ENCODE measurements at places on chromosomes 2 and 18.

DNA sequence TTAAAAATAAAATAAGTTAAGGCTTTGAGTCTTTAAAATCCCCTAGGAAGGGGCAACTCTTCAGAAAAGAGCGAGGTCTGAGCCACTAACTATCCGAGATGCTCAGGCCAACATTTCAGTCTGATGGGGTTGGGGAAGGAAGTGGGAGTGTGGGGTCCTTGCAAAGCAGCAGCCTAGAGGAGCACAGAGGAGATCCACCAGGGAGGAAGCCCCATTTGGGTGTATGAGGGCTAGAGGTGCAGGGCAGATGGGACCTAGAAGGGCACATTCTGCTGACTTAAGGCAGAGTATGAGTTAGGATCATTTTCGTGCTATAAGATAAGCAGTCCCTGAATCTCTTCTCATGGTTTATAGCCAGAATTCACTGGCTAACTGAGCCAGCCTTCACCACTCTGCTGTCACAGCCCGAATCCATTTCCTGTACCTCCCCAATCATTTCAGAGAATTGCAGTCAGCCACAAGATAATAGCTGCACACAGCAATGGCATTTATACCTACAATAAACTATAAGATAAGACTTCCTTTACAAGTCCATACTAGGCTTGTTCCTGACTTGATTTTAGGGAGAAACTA lies 37.0 kb downstream of the MRPL30 start:
- DNase-seq: no peak

DNA sequence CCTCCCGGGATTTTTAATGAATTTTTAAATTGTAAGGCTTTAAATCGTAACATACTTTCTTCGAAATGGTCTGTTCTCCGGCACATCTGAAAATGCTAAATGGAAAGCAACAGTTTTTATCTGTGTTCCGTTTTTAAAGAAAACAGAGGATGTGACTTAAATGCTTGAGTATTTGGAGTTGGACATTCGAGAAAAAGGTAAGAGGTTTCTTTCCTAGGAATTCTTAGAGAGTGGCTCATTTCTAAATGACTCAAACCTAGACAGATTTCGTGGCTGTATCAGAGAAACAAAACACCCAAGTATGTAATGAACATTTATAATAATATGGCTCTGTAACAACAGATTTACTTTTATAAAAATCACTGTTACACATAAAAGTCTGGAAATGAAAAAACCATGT lies 177.6 kb upstream of the CCDC68 start:
- DNase-seq: no peak

GRCh38 chr2:9434489-9434888 lies 11.0 kb downstream of the CPSF3 start:
- no peak for DNase-seq

GRCh38 chr18:76660571-76661192 lies 161.7 kb upstream of the ZNF236 start:
- no peak for DNase-seq

- no peak for DNase-seq
Observed at GRCh38 chr2:3492951-3493614, 26.2 kb downstream of the ADI1 start.

- DNase-seq: no peak
Observed at GRCh38 chr2:28338046-28338817, 54.4 kb upstream of the FOSL2 start.

- DNase-seq: no peak
Observed at GRCh38 chr2:230582851-230583283, 129.8 kb upstream of the CAB39 start.

DNA sequence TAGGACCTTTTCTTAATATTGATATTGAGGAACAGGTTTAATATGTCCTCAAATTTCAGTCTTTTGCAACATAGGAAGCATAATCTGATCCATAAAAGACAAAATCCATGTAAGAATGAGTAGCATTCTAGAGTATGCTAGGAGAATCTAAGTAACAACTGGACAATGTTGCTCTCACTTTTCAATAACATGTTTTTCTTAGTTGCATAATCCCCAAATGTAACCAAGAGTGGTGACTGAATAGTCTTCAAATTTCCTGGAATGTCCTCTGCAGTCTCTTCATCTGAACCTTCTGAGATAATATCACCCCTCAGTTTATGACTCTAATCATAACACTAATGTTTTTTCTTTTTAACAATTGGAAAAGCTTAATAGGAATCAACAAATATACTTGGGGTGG lies 110.0 kb upstream of the ZEB2 start:
- no peak for DNase-seq

DNA sequence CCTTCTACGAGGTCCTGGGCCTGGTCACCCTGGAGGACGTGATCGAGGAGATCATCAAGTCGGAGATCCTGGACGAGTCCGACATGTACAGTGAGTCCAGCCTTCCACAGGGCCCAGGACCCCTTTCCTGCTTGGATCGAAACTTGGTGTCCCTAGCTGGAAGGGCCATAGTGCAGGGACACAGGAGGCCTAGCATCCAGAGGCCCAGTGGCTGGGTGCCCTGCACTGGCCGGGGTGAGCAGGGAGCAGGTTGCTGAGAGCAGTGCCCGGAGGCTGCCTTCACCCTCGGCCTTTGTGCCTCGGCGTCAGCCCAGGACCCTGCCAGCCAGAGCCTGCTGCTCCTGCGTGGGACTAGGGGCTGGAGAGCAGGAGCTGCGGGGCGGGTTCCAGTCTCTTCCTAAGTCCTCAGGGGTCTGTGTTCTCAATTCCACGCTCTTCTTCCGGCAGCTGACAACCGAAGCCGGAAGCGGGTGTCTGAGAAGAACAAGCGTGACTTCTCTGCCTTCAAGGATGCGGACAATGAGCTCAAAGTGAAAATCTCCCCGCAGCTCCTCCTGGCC lies 18.9 kb upstream of the CNNM3 start:
- no peak for DNase-seq

GRCh38 chr2:181886192-181886591 lies 5.3 kb upstream of the ITPRID2 start:
- DNase-seq: no peak

DNA sequence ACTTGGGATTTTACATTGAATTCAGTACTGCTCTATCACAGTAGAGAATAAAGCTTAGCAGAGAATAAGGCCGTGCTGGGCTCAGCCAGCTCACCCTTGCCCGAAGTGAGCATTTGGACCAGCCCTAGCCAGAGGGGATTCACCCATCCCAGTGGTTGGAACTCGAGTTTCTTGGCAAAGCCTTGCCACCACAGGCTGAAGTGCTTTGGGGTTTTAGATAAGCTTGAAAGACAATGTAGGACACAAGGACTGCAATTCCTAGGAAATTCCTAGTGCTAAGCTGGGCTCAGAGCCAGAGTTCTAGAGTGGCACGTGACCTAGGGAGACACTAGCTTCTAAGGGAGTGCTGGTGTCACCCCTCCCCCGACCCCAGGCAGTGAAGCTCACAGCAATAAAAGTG lies 28.0 kb downstream of the SERPINB11 start:
- no peak for DNase-seq

DNA sequence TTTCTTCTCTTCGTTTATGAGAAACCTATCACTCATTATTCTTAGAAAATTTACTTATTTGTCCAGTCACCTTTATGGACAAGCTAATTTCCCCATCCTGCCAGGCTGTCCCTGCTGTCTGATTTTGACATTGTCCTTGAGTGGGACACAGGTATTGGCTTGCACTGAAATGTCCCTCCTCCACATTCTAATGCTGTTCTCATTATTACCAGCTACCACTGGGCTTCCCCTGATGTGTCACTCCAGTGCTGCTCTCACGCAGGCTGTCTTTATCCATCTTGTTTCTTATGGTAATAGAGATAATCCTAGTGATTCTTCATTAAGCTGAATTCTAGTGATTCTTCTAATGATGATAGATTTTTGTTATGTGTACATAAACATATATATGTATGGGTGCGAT lies 48.1 kb upstream of the RBMS1 start:
- DNase-seq: no peak

- DNase-seq: no peak
Observed at GRCh38 chr2:65794994-65795393, 362.6 kb upstream of the SPRED2 start.

DNA sequence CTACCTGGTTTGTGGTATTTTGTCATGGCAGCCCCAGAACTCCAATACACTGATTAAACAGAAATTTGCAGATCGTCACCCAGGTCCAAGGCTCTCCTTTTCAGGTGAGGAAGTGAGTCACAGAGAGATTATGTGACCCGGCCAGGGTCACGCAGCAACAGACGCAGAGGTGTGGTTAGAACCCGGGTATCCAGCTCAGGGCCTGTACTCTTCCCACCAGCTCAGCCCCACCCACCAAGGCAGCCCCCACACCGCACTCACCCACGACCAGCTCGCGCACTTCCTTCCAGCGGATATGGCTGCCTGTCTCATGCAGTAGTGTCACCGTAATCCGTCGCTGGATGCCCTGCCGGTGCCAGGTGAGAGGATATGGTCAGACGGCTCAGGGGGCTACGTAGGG lies 48.1 kb downstream of the AQP12A start:
- DNase-seq: peak; percentile 56

DNA sequence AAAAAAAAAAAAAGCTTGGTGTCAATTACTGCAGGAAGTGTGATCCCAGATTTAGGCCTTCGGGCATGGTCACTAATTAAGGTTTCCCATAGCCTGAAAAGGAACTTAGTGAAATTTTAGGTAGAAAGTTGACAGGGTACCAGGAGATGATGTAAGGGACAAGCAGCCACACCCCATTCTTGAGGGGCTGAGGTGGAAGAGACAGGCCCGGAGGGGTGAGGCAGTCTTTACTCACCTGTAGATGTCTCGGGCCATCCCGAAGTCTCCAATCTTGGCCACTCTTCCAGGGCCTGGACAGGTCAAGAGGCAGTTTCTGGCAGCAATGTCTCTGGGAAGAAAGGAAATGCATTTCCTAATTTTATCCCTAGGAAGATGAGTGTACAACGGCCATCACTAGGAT lies 94.3 kb downstream of the CLIP4 start:
- no peak for DNase-seq

DNA sequence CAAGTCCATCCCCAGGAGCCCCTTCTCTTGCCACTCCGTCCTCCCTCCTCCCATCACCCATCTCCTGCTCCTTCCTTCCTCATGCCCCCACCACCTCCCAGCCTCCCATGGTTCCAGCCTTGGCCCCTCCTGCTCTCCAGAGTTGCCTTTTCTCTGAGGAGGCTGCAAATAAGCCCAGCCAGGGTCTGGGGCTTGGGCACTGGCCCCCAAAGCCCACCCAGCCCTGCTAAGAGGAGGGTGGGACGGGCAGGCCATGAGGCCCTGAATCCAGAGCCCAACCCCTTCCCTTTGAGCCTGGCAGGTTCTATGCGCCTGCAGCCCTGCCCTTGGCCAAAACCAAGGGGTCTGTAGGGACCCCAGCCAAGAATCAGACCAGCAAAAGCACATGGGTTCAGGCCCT lies 71.6 kb downstream of the STPG4 start:
- no peak for DNase-seq

DNA sequence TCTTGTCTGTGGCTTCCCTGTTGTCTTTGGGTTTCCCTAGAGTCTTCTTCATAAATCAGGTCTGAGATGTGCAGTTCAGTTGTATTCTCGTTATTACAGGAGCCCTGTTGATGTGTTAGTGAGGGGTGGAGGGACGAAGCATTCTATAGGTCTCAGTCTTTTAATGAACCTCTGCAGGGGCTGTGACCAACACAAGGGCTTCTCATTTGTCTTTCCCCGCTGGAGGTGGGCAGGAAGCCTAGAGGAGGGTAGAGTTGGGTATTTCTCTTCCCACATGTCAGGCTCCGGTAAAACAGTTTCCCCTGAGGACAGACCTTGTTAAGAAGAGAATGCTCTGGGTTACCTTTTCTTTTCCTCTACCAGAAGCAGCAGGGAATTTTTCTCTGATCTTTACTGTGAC lies 31.2 kb downstream of the PROC start:
- DNase-seq: no peak

DNA sequence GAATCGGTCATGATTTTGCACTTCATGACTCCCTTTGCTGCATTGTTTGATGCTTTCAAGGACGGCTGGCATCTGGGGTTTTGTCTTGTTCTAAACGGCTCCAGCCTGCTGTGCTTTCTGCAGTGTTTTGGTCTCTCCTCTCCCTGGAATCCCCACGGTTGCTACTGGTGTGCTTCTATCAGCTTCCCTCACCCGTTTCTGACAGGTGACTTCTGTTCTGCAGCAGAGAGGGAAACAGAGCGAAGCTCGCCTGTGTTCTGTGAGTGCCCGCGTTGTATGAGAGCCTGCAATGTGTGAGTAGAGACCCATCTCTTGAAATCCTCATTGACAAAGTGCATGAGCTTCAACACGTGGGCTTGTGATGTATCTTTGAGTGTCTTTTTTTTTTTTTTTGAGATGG lies 102.8 kb downstream of the DCDC2C start:
- DNase-seq: no peak

GRCh38 chr2:220670511-220670910 lies 901.6 kb downstream of the EPHA4 start:
- no peak for DNase-seq

- no peak for DNase-seq
Observed at GRCh38 chr2:74512744-74513604, 1.3 kb upstream of the TLX2 start.

DNA sequence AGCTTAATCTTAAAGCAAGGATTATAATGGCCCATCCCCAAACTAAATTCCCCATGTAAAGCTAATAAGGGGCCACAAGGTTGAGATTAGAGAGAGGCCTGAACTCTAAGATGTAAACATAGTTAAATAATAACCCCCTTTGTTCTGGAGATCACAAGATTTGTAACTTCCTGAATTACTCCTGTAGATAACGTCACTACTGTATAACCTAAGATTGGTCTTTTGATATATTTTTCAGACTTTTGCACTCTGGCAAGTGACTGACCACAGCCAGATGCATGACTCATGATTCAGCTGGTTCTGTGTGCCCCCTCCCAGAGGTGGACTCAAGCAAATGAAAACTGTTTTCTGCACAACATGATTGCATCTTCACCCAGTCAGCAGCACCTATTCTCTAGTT lies 686.0 kb upstream of the DDX18 start:
- no peak for DNase-seq

- no peak for DNase-seq
Observed at GRCh38 chr2:189370719-189371118, 70.6 kb upstream of the WDR75 start.

- no peak for DNase-seq
Observed at GRCh38 chr2:105775809-105776559, 31.3 kb downstream of the NCK2 start.

DNA sequence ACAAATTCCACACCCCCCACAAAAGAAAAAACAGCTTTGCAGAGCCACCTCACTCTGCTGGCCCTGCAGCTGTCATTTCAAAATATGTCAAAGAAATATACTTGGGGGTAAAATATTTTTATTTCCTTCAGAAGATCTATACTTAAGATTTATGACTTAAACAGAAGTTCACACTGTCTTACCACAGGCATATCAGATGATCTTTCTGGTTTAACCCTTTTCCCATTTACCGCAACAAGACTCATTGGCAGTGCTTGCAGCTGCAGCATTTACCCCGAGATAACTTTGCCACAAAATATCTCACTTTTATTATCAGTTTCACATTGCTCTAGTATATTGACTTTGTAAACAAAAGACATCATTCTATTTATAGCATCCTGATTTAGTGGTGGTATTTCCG lies 21.6 kb upstream of the SLC35G4 start:
- DNase-seq: no peak

Data from CD8-positive, alpha-beta T cell (primary cell).